ENCODE measurements at places on chromosomes 5 and 9.
A peak's percentile ranks its signal among the peaks of the same experiment; 100 is the strongest.

DNA sequence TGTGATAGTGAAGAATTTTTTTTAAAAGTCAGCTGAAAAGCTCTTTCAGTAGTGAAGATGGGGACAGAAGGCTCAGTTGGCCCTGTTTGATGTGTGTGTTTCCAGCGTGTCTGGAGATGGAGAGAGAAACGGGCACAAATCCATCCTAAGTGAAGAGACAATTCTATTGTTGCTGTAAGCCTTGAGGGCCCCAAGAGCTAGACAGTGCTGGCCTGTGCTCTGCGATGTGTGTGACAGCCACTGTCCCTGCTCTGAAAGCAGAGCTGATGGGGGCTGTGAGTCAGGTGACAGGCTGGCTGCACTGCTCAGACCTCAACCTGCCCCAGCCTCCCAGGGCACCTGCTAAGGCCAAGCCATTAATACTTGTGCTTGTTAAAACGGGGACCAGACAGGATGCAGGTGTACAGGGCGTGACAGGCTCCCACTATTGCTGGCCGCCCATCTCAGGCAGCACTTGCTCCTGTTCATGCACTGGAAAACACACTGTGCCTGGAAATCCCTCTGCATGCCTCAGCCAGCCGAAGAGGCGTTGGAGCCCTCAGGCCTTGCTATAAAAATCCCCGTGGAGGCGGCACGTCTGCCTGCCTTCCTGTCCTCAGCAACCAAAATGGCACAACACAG lies 44.6 kb upstream of the SEMA4D start:
- DNase-seq = no peak

- DNase-seq = peak; percentile 99
Observed at GRCh38 chr5:177546258-177546741, 8.1 kb downstream of the FAM193B start.

- no peak for DNase-seq
Observed at GRCh38 chr5:158561562-158562190, 538.0 kb downstream of the EBF1 start.

DNA sequence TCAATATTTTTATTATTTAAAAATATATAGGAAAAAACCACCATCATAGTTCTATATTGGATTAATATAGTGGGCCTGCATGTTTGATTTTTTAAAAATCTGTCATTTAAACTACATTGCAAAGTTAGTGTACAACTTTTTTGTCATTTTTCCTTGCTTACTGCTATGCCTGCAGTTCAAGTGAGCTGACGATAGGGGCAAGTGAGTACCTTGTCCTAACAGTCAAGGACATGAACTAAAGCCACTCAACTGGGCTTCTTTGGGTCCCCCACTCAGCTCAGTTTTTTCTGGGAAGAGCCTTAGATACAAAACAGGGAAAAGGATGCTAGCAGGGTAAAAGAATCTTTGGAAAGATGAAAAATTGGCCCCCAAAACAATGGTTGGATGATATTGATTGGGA lies 269.9 kb downstream of the MAN2A1 start:
- DNase-seq = no peak

- DNase-seq = no peak
Observed at GRCh38 chr9:76358628-76359280, 35.5 kb downstream of the RFK start.

DNA sequence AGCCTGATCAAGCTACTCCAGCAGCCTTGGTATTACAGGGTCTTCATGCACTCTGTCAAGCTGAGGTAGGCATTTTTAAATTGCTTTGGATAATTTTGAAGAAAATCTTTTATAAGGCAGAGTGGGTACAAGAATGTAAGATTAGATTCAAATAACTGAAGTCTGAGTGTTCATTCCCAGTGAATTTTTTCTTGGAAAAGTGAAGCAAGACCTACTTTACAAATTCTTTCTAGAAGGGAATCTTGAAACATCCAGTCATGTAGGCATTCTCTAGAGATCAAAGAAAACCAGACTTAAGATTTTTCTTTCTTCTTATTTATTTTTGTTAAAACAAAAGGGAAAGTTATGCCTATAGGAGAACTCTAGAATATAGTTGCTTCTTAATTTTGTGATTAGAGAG lies 139.0 kb downstream of the FOCAD start:
- DNase-seq = peak; percentile 68

GRCh38 chr9:123420592-123421111 lies 64.7 kb downstream of the CRB2 start:
- no peak for DNase-seq

GRCh38 chr9:96726946-96727345 lies 50.9 kb downstream of the ZNF510 start:
- DNase-seq = no peak

GRCh38 chr9:70113403-70114022 lies 69.9 kb downstream of the MAMDC2 start:
- DNase-seq = peak; percentile 66

- DNase-seq = peak; percentile 72
Observed at GRCh38 chr9:127637322-127637847, 25.3 kb downstream of the STXBP1 start.

DNA sequence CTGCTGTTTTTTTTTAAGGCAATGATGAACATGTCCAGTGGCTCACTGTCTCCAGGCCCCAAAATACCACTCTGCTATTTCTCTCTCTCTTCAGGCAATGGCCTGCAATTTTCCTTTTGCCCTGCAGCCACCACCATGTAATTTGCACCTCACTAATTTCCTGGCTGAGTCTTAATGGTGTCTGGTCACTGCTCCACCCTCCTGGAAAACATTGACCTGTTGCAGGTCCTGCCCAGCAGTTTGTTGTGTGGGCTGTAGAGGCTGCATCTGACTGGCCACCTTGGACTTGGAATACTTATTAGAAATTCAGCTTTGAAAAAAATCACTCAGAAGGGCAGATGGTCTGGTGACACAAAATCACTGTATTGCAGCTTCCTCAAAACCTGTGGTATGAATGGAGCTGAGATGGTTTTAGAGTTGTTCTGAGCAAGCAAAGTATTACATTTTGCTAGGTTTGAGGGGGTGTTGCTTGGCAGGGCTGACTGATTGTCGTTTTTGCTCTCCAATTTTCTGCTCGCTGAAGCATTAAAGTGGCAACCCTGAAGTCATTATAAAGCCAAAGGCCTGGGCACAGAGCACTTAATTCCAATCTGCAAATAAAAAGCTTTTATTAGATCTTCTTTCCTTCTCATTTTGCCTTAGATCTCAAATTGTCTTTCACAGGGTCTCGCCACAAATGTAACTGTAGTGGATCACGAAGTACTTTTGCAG lies 134.8 kb downstream of the TMEM174 start:
- no peak for DNase-seq

DNA sequence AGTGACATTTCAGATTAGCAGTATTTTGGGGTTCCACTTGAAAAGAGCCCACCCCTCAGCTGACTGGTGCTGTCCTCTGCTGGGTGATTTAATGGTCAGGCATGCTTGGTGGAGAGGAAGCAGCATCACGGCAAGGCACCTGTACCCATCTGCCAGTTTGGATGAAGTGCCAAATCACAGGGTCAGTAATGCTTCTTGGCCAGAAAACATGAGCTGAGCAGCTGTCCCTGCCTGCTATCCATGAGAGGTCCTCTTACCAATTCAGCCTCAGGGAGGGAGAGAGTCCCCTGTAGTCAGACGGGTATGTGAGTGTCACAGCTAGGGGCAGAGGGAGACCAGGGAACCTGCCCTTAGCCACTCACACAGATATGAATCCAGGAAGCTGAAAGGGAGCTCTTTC lies 137.9 kb downstream of the SEC61B start:
- no peak for DNase-seq

DNA sequence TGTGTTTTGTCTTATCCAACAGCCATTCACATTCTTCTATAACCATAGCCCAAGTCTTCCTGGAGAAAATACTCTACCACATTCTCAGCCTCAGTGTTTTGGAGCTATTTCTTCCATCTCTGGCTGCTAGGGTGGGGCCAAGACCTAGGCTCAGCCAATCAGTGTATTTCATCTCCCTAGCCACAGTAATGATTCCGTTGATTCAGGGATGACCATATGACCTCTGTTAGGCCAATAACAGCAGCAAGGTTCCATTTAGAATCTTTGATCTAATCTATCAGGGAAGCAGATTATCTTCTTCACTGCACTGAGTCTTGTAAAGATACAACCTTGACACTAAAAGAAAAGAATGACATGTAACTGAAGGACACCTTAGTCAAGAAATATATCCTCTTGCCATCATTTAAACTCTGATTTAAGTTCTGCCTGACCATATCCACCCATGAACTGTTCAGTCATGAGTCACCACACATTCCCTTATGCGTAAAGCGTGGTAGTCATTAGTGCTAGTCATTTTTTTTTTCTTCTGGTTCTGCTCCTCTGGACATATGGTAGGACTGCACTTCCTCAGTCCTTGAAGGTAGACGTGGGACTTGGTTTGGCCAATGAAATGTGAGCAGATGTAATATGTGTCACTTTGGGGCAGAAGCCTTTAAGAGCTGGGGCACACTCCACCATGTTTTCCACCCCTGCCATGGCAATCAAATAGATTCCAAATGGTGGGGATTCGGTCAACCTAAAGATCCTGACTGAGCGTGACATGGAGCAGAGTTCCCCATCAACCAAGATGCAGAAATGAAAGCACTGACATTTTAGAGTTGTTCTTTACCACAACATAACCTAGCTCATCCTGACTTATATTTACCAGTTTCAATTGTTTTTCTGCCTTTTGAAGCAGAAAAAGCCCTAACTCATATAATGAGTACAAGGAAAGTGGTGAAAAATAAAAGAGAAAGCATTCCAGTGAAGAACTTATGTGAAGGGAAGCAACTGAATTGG lies 12.7 kb upstream of the PRELID2 start:
- DNase-seq = peak; percentile 85

GRCh38 chr9:6014670-6015270 lies 654 bp downstream of the RANBP6 start:
- peak; percentile 84 for DNase-seq

GRCh38 chr9:36665921-36666431 lies 93.3 kb downstream of the MELK start:
- peak; percentile 69 for DNase-seq

- no peak for DNase-seq
Observed at GRCh38 chr5:5658226-5658625, 235.7 kb downstream of the ICE1 start.

DNA sequence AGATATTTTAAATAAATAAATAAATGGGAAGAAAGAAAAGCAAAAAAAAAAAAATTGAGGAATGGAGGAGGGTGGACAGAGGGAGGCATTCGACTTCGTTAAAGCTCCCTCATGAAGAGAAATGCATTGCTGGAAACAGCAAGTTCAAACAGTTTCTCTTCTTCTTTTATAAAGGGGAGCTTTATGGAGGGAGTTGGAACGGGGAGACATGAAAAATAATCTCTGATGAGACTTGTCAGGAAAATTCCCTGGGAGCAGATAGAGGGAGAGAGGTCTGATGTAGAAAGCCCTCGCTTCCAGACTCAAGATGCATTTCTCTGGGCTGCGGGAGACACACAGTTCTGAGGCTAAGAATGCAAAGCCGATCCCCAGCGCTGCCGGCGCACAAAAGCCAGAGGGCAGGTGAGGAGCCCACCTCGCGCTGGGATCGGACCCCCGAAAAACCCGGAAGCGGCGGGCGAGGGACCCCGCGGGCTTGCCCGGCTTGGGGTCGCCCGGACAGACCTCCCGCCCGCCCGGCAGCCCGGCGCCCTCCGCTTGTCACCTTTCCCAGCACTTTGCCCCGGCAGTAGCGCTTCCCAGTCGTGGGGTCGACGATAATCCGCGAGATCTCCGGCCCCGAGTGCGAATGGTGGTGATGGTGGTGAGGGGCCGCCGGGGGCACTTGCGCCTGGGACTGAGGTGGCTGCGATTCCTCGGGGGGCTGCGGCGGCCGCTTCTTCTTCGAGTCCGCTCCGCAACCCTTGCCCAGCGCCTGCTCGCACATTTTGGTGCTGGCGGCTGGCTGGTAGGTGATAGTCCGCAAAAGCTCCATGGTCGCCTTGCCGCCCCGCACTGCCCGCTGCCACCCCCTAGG lies 512 bp downstream of the PLK2 start:
- peak; percentile 43 for DNase-seq

DNA sequence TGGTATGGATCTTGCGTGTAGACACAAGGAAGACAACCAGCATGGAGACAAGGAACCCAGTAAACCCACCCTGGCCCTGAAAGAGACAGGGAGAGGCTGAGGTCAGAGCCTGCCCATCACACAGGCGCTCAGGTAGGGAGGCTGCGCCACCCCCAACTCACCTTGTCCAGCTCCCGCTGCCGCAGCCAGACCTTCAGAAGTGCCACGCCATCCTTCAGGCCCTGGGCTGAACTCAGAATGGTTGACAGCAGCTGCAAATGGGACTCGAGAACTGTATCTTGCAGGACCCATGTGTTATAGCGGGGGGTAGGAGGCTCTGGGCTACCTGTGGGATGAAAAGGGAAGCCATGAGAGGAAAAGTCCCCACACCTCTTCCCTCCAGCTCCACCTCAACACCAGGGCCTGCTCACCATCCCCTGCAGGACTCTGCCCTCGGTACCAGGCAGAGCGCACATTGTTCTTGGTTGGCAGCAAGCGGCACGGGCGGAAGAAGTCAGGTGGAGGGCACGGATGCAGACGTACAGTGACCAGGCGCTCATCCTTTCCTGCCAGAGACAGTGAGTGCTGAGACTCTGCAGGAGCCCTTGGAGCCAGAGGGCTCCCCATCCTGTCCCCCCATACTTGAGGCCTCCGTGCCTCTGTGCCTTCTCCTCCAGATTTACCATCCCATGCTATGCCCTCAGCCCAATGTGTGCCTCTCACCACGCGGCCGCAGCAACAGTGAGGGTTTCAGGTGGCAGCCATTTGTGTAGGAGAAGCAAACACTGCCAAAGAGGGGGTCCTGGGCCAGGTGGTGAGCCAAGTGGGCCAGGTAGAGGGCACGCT lies 4.7 kb downstream of the NOL6 start:
- DNase-seq = no peak

- peak; percentile 66 for DNase-seq
Observed at GRCh38 chr9:116589392-116590354, 97.4 kb upstream of the TRIM32 start.

DNA sequence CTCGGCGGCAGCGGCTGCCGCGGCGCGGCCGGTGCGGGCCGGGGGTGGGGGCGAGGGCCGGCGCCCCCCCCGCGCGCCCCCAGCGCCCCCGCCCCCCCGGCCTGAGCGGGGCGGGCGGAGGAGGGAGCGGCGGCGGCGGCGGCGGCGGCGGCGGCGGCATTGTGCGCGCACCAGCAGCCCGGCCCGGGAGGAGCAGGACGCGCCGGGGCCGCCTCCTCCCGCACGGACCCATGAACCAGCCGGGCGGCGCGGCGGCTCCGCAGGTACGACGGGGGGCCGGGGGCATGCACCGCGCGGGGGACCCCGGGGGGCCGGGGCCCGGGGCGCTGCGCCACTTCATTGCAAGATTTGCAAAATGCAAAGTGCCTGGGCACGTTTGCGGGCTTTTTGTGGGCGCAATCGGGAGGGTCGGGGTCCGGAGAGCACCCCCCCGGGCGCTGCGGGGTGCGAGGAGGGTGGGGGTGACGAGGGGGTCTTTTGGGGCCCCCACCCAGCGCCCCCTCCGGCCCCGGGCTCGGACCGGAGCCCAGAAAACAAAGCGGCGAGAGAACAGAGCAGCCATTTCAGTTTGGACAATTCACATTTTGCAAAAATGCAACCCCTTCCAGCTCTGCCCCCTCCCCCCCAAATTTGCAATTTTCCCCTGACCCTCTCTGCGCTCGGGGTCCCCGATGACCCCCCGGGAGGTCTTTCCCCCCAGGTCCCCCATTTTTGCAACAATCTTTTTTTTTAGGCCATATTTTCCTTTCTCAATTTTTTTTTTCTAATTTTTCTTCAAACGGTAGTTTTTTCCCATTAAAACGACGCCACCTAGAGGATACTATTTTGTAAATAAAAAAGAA lies at the start of gene ZNF618:
TSS of gene ZNF618 (plus strand) at position 159 of the 842 bp plus-strand sequence. CDS start at position 231, 72 bp downstream.
- no peak for DNase-seq

- peak; percentile 75 for DNase-seq
Observed at GRCh38 chr5:150511578-150512367, 3.8 kb downstream of the NDST1 start.

- DNase-seq = no peak
Observed at GRCh38 chr5:68342693-68343092, 127.1 kb downstream of the PIK3R1 start.

GRCh38 chr5:144698484-144698883 lies 527.8 kb downstream of the KCTD16 start:
- DNase-seq = peak; percentile 9
